ENCODE measurements at places on chromosomes 2 and 18. TPM values are rescaled to one million over a fixed set of nuclear protein-coding genes. Genes with fewer than 3 reads are reported as not detected.

FAM168B gene
- total RNA-seq = 111 TPM

POMC gene
- not detected for total RNA-seq

USP14 gene
- 61.9 TPM for total RNA-seq

SIX3 gene
- not detected for total RNA-seq

GRCh38 chr18:62365420-62365819 is 40.3 kb downstream of the TNFRSF11A start:
- no peak for DNase-seq

- no peak for DNase-seq
These were observed 437.7 kb downstream of the SATB2 start for GRCh38 chr2:199019898-199020507.

DNA sequence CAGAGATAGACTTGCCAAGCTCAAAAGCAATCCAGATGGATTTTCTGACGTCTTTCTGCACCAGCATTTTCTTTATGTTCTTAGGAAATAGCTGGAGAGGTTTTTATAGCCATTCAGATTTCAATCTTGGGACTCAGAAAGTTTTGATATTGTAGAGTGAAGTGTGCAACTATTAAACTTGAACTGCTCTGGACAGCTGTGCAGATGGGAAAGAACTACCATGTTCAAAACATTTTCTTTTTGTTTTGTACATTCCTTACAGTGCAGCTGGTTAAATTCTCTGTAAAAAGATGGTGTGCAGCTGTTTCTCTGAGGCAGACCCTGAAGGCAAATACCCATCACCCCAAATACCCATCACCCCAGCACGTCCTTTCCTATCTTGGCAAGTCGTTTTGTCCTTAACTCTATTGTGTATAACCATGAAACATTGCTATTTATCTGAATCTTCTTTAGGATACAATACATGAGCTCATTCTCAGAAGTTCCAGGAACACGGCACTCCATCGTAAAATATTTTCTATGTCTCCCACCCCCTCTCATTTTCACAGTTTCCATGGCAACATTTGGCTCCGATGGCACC is 38.8 kb downstream of the AQP4 start:
- no peak for DNase-seq

- no peak for DNase-seq
These were observed 17.5 kb upstream of the SULT1C3 start for GRCh38 chr2:108222261-108222660.

- DNase-seq = no peak
These were observed 134.5 kb upstream of the DDX18 start for GRCh38 chr2:117679952-117680351.

GRCh38 chr18:2986150-2986865 is 26.6 kb downstream of the LPIN2 start:
- DNase-seq = no peak

- no peak for DNase-seq
These were observed 219.6 kb downstream of the PDE1A start for GRCh38 chr2:182207049-182207746.

- no peak for DNase-seq
These were observed 100.2 kb downstream of the SH3RF3 start for GRCh38 chr2:109229094-109229675.

GRCh38 chr2:14628901-14629300 is 3.6 kb upstream of the LRATD1 start:
- no peak for DNase-seq

DNA sequence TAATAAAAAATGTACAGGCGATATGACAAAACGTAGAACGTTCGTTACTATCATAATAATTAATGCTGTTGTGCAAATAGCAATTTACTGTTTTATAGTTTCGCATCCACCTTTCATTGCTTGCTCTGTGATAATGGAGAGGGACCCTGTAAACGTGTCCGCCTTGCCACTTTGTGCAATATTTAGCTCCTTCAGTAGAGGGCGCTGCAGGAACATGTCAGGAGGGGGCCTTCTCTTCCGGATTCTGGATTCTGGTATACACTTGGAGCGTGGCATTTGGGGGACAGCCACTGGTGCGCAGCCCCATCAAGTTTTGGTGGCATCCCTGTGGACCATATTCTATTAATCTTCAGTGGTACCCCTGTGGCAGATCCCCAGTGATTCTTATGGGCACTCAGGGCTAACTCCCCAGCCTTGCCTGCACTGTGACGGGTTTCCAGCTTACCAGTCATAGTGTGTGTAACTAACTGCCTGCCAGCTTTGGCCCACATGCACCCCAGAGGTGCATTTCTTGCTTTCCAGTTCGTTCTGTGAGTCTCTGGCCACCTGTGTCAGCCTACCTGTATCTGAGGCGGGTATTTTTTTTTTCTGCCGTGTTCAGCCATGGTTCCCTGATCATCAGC is 140.3 kb downstream of the CYRIA start:
- DNase-seq = no peak

DNA sequence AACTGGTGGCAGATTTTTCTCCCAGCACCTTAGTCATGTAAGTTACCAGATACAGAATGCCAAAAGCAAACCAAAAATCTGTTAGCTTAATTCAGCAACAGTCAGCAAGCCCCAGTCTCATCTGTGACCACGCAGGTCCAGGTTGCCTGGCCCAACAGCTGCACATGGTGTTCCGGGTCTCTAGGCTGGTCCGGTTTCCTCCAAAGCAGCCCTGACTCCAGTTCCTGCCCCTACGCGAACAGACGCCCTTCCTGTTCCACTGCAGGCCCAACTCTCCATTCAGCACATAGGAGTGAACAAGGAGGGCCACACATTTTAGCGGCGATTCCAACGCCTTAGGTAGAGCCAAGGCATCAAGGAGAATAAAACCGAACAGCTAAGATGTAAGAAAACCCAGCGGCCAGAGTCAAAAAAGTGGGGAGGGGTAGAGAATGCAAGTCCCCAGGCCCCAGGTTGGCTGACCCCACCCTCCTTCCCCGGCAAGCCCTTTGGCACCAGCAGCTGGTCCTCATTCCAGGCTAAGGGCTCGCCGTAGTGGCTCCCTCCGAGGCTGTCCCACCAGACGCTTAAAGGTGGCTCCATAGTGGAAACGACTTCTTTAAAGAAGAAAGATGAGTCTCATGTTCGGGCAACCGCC is 1.5 kb downstream of the STK25 start:
- no peak for DNase-seq

DNA sequence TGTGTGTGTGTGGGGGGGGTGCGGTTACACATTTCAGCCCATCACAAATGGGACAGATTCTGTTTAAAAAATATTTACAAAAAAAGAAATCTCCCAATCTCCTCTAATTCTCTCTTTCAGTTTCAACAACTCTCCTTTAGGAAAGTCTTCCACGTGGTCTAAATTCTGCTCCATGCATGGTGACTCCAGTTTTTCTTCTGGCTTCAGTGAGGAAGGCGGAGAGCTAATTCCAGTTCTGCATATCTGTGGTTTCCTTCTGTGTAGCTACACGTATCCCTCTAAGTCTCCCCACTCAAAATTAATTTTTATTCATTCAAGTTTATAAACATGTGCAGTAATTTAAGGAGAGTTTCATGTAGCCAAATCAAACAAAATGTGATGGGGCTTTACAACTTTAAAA is 111.6 kb downstream of the SLC4A3 start:
- no peak for DNase-seq

GRCh38 chr2:61878761-61879160 is 9.7 kb downstream of the CCT4 start:
- DNase-seq = no peak

DNA sequence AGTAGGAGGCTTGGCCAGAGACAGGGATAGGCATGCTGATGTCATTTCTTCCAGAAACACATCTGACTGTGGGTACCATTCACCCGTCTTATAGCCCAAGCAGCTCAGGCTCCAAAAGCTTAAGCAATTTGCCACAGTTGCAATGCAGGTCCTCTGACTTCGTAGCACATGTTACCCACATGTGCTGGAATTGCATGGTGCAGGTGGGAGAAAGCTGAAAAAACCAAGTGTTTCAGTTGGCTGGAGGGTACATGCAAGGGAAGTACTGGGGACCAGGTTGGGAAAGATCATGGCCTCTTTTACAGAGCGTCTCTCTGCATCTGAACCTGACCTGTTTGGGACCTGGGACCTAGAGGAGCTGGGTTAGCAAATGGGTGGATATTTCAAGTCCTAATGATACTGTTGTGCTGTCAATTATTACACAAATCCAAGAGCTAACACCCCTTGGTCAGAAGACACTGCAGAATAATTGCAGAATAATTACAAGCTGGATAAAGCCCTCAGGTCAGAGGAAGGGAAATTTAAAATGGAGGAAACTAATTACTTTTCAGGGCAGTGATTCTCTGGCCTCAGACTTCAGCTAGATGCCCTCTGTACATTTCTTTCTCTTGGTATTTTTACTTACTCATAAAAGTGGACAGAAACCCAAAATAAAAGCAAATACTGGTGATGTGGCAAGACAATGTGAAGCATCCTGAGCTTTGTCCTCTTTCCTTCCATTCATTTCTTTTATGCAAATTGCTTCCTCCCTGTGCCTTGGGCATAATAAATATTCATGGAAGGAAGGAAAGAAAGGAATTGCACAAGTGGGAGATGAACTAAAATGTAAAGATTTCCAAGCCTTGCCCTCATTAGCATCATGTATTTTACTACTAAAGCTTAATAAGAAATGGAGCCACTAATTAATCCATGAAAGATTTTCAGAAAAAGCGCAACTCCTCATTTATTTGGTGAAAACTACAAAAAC is 45.6 kb upstream of the TTC39C start:
- peak; percentile 57 for DNase-seq

DNA sequence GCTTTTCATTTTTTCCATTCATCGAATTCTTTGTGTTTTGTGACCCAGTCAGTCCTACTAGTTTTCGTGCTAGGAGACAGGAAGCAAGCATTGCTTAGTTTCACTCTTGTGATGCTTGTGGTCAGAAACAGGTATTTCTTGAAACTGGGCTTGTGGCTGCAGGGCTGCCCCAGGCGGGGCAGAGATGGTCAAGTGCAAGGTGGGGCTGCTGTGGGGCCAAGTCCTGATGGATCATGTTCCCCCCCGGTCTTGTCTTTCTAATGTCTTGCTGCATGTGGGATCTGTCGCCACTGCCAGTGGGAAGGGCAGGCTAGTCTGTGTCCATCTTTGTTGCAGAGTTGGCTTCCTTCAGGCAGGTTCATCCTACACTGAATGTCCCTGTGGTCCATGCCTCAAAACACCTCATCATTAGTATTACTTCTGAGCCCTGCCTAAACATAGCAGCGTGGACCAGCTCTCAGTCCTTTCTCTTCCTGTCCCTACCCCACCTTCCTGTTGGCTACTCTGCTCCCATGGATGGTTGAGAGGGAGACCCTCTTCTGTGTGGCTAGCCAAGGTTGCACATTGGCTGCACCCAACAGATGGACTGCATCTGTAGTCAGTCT is 38.7 kb downstream of the INPP4A start:
- no peak for DNase-seq

DNA sequence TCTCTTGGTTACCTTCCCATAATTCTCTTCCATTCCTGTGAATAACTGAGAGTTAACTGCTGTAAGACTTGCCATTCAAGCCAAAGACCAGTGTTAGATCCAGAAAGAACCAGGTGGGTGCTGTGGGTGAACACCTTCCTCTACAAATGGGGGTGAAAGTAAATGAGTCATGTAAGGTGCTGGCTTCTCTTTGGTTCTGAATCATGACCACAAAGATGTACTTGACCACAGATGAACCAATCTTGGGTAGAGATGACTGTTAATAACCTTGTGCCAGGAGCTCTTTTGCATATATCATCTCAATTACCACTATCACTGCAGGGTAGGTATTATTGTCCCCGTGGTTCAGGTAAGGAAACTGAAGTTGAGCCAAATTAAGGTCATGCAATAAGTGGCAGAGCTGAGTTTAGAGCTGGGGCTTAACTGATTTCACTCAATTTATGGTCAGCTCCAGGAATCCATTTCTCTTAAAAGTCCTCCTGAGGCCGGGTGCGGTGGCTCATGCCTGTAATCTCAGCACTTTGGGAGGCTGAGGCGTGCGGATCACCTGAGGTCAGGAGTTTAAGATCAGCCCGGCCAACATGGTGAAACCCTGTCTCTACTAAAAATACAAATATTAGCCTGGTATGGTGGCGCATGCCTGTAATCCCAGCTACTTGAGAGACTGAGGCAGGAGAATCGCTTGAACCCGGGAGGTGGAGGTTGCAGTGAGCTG is 244.9 kb upstream of the CXCR4 start:
- no peak for DNase-seq

GRCh38 chr18:58792086-58792485 is 72.6 kb upstream of the ZNF532 start:
- DNase-seq = no peak

DNA sequence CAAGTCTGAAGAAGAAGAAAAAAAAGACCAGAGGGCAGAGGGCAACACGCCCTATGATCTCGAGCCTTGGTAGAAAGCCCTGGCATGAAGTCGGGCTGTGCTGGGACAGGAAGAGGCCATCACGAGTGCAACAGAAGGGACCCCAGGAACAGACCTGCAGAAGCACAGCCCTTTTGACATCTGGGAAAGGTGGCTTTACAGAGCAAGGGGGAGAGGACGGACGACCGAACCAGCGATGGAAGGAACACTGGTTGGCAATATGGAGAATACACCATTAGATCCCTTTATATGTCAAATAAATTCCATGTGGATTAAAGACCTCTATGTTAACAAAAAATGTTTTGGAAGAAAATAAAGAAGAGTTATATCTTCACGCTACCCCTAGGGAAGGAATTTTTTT is 10.7 kb downstream of the KIF1A start:
- DNase-seq = no peak

DNA sequence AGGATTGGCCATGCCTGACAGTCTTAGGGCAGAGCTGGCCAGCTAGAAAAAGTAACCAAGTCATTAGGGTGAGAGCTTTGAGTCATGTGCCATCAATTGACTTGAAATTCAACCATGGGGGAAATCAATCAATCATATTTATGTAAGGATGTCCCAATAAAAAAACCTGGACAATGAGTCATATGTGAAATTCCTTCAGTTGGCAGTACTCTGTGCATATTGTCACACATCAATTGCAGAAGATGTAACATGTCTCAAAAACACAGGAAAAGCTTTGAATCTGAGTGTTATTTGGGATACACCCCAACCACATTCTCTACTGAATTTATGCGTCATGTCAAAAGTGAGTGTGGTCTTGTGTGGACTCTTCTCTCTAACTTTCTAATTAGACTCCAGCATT is 1004.1 kb upstream of the NRXN1 start:
- no peak for DNase-seq

All from osteocyte (in vitro differentiated cells).